ENCODE measurements at places on chromosomes 1 and 21.

- no peak for DNase-seq
These were observed 86.1 kb downstream of the OMA1 start for GRCh38 chr1:58460469-58460868.

DNA sequence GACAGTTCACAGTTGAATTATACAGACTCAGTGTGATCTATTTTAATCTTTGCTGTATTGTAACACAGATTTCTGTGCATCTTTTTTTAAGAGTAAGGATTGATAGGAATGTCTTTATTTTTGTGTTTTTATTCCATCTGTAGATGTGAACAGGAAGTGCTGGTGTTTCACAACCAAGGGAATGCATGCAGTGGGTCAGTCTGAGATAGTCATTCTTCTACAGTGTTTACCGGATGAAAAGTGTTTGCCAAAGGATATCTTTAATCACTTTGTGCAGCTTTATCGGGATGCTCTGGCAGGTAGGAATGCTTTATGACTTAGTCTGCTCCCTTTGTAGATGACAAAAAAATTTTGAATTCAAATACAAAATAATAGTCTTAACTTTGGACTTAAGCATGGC lies 84.5 kb downstream of the CC2D1B start:
- no peak for DNase-seq

- no peak for DNase-seq
These were observed 183.4 kb upstream of the PTBP2 start for GRCh38 chr1:96538111-96538641.

DNA sequence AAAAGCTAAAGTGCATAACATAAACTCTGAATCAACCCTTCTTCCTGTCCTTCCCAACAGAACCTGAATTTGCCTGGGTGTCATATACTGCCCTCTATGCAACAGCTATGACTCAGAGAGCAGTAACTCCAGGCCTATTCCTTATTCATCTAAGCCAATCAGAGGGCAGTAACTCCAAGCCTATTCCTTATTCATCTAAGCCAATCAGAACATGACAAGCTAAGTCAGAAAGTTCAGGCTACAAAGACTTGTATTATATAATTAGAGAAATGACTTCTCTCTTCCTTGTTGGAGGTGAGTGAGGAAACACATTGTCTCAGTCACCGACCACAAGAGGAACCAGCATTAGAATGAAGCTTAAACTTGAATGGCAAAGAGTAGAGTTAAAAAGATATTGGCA lies 26.2 kb upstream of the TADA1 start:
- DNase-seq: no peak

DNA sequence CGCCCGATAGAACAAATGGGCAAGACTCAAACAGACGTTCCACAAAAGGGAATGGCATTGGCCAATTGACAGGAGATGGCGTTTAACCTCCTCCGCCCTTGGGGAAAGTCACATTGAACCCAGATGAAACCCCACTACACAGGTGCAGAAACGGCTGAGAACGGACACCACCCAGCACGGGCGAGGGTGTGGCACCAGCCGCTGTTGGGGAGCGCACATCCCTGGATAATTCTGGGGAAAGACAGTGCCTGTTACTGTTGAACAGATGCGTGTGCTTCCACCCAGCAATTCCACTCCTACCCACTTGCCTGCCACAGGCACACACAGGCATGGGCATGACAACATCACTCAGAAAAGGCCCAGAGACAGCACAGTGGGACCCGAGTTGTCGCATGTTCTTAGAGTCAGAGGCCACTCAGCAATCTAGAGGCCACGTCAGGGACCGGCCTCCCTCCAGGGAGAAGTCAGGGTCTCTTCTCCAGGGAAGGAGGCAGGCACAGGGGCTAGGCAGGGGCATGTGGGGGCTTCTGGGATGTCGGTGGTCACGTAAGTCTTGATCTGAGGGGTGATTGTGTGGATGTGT lies 15.2 kb downstream of the PRXL2B start:
- no peak for DNase-seq
